ENCODE measurements at places on chromosomes 6 and 20. TPM values are rescaled to one million over a fixed set of nuclear protein-coding genes. Genes with fewer than 3 reads are reported as not detected.

GRCh38 chr6:36334832-36335459 is 1.7 kb downstream of the BNIP5 start:
- DNase-seq = no peak
- H3K4me3 ChIP-seq = no peak overlapping the region
- H3K4me1 ChIP-seq = peaks cover 25% of the 10 kb centered on the region
- no peak overlapping the region for H3K27ac ChIP-seq
- no peaks in the 10 kb centered on the region for H3K36me3 ChIP-seq

- H3K36me3 ChIP-seq = no peaks in the 10 kb centered on the region
- DNase-seq = no peak
- H3K27ac ChIP-seq = no peak overlapping the region
- H3K4me3 ChIP-seq = no peak overlapping the region
- peaks cover 8% of the 10 kb centered on the region for H3K4me1 ChIP-seq
Observed at GRCh38 chr6:53648184-53648943, 17.2 kb downstream of the KLHL31 start.

DNA sequence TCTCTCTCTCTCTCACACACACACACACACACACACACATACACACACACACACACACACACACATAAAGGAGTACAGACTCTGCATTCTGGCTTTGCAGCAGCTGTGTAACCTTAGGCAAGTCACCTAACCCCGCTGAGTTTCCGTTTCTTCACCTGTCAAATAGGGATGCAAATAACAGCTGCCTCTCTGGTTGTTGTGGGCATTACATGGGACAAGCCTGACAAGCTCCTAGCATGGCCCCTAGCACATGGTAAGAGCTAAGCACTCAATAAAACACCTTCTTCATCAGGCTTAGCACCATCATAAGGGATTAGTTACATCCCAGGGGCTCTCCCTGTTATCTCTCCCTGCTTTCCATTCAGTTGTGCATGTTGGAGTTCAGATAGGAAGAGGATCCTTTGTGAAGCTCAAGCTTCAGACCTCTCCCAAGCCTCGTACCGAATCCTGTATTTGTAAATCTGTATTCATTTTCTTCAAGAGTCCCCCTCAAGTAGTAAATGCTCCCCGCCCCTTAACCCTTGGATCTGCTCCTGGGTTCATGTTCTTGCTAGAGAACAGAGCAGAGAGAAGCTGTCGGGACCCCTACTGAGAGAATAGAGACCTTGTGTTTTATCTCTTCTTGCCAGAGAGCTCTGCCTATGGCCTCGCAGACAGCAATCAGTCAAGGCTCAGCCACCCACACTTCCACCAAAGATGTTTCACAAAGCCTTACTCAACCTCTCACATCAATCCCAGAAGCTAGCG is 2.2 kb downstream of the SLC13A3 start:
- no peak overlapping the region for H3K4me3 ChIP-seq
- no peak for DNase-seq

The NKAPL gene
- total RNA-seq = 0.11 TPM

The KHDC1L gene
- not detected for total RNA-seq

Data from GM12878 (cell line).